ENCODE measurements at places on chromosomes 6 and 20. TPM values are rescaled to one million over a fixed set of nuclear protein-coding genes. Genes with fewer than 3 reads are reported as not detected.

GRCh38 chr20:12965870-12966251 is 42.9 kb upstream of the SPTLC3 start:
- no peak for DNase-seq

The CD93 gene
- total RNA-seq, result 99.2 TPM

The ADGRF5 gene
- total RNA-seq, result 13.5 TPM

DNA sequence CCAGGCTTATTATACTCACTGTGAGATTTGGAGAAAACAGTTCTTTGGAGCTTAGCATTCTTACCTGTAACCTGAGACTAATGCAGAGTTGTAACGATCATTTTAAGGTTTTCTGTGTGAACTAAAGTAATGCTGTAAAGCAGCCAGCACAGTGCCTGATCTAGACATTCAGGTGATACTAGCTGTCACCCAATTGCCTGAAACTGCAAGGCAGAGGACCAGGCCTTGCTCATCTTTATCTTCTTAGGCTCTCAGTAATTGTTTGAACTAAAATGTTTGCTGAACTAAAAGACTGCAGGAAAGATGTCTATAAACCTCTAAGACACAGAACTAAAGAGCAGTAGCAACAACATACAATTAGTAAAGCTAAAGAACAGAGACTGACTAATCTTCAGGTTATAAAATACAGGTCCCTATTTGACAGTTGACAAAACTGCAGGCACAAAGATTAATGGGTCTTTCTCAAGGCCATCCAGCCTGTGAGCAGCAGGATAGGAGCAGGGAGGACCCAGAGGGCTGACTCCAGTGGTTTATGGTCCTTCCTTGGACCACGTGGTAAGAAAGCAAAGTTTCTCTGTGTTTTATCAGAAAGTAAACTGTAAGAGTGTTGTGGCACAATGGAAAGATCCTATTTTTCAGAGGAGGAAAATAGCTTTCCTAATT is 31.4 kb downstream of the SMLR1 start:
- no peak for DNase-seq

- no peak for DNase-seq
Observed at GRCh38 chr20:47051936-47052526, 157.4 kb downstream of the EYA2 start.

- no peak for DNase-seq
Observed at GRCh38 chr6:3946778-3947177, 97.6 kb downstream of the FAM50B start.

The LSM2 gene
- total RNA-seq, result 21.2 TPM

DNA sequence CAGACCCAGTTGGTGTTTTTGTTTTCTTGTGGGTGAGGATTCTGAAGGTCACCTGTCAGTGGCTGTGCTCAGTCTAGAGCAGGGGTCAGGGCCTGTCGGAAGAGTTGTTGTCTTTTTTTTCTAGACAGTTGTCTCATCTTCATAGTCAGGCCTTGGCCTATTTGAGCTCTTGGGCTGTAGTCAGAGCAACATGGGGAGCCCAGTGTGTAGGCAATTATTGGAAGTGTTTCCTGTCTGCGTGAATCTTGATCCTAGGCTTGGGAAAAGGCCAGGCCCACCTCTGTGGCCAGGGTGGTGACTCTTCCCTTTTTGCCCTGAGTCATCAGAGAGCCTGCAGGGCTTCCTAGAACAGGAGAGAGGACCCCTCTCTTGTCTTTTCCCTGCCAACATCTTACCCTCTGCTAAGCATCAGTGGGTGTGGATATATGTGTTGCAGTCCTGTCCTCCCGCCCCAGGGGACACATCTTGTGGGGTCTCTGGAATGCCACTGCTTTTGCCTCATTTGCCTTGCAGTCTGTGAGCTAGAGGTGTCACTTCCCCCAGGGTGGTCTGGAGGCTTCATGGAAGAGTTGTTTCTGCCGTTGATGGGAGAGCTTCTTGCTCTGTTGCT is 11.4 kb downstream of the TJAP1 start:
- no peak for DNase-seq

DNA sequence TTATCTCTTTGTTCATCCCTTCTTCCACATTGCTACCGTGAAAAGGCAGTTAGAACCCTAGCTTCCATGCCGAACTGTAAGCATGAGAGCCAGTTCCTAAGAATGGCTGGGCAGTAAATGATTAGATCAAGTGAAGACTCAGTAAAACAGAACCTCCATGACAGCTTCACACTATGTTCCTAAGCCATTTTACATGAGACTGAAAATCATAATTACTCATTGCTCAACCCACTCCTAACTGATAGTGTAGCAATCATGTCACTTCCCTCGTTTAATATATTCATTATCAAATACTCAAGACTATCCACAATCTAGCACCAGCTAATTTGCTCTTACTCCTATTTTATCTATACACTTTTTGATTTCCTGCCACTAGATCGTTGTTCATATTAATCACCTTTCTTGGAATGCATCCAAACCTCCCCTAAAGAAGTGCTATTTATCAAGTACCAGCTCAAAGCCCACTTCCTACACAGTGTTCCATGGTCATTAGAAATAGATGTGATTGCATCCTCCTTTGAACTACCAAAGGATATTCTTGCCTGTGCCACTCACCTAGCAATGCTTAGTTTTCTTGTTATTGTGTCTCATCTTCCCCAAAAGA is 6.0 kb downstream of the TMEM30A start:
- DNase-seq, result no peak

DNA sequence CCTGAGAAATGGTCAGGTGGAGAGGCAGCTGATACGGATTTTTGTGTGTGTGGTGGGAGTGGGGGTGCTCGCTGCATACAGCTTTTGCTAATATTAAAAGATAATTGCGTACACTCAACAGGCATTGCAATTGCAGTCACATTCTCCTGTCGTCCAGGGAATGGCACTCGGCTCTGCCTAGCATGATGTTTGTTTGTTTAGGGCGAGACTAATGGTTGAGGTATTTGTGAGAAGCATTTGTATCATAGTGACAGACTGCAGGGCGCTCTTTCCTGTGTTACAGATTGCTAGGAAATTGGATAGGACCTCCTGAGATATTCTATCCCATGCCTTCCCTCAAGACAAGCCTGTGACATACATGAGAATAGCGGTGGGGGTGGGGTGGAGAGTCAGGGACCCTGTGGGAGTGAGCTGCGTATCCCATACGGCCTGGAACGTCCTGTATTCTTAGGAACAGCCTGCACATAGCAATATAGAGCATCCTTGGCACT is 207.4 kb downstream of the SOX4 start:
- DNase-seq, result no peak

All from thoracic aorta (tissue), 2 donors.